CD4-positive, alpha-beta T cell treated with Interleukin-2 at 100 ng/mL for 4 hours (primary cell): ENCODE measurements at places on chromosomes 12 and 14.

DNA sequence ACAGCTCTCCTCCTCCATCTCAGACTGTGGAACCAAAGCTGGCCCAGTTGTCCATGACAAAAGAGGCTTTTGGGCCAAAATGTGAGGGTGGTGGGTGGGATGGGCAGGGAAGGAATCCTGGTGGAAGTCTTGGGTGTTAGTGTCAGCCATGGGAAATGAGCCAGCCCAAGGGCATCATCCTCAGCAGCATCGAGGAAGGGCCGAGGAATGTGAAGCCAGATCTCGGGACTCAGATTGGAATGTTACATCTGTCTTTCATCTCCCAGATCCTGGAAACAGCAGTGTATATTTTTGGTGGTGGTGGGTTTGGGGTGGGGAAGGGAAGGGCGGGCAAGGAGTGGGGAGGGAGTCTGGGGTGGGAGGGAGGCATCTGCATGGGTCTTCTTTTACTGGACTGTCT, 11.8 kb upstream of the TAMALIN start:
- no peak for DNase-seq

- DNase-seq = no peak
Observed at GRCh38 chr12:3371018-3371417, 120.0 kb upstream of the PRMT8 start.

DNA sequence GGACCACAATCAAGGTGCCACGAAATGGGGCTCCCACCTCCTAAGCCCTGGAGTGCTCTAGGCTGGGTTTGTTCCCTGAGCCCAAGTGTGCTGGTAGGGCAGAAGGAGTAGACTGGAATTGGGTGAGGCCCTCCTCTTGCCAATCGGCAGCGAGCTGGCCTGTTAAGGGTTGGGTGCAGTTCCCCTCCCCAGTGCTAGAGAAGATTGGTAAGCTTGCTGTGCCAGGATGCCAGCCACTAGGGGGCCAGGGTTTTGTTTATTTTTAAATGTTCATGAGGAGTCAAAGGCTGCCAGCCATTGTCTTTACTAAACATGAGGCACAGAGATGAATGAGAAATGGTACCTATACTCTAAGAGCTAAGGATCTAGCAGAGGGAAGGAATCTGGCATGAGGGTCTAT, 79.7 kb downstream of the SPTB start:
- DNase-seq = peak; percentile 5

GRCh38 chr12:83186419-83186818, 499.7 kb downstream of the TMTC2 start:
- no peak for DNase-seq

- no peak for DNase-seq
Observed at GRCh38 chr14:34060651-34060999, 109.8 kb upstream of the EGLN3 start.

DNA sequence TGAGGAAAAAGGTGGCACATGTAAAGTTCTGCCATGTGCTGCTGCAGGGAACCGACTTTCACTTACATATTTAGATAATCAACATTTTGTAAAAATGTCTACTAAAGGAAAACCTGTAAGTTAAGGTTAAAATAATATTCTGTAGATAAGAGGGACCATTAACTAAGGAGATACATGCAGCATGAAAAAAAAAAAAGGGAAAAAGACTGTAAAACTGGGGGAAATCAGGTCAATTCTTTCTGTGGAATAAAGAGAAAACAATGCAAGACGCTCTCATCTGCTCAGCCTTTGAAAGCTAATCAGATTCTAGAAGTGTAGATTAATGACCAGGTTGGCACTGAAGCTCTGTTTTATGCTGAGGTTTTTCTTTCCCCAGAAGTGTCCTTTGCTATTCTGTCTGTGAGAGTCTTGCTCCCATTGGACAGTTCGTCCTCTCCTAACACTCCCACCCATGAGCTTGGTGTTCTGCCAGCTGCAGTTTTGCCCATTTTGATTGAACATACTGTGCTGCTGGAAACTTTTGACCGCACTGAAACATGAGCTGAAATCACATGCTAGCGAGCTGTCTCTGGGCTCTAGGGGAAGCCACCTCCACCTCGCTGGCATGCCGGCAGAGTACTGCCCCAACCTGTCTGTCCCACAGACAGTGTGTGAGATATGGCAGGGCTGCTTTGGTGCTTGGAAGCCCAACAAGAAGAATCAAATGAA, 39.7 kb downstream of the PPTC7 start:
- DNase-seq = no peak

GRCh38 chr12:50003595-50003994, 21.7 kb downstream of the RACGAP1 start:
- no peak for DNase-seq

- DNase-seq = peak; percentile 70
Observed at GRCh38 chr14:92585981-92586937, 72.7 kb downstream of the RIN3 start.

DNA sequence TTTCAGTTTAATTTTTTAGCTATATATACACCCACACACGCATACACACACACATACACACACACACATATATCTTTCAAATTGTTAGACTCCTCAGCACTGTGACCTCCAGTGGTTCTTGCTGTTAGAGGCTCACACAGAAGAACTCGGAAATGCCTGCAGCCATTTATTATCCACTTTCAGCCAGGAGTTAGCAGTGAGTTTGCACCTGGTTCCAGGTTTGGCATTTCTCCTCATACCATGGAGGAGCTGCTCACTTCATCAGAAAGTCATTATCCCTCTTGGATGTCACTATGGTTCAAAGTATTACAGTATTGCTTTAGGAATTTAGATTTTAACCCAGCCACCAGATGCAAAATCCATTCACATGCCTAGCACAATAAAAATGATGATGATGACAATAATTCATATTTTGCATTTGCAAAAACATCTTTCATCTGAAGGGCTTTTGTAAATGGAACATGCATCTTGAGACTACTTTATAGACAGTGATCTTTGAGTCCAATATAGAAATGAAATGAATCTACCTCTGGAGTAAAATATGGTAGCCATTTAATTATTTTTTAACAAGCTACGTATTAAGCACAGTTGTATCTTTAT, 42.3 kb downstream of the NPAS3 start:
- no peak for DNase-seq

- no peak for DNase-seq
Observed at GRCh38 chr12:62966990-62967506, 32.1 kb upstream of the PPM1H start.

GRCh38 chr14:85468816-85469215, 61.1 kb upstream of the FLRT2 start:
- DNase-seq = no peak

- no peak for DNase-seq
Observed at GRCh38 chr12:43887397-43887796, 51.5 kb downstream of the TMEM117 start.

GRCh38 chr12:558580-558979, 98.8 kb downstream of the B4GALNT3 start:
- no peak for DNase-seq

DNA sequence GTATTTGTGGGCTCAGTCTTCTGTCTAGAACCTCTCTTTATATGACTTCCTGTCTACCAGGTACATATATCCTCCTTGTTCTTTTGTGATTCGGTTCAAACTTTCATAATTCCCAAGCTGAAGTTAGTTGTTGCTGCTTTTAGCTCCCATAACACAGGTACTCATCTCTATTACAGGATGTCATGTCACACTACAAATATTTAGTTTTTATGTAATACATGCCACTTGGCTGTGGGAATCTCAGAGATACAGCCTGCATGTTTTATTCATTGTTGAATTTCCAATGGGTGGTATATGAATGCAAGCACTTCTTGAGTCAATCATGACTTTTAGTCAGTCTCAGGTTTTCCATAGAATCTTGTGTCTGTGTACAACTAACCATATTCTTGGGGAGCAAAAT, 122.7 kb downstream of the SINHCAF start:
- DNase-seq = no peak

- DNase-seq = no peak
Observed at GRCh38 chr12:9866860-9867269, 2.3 kb downstream of the CLEC2B start.

- DNase-seq = no peak
Observed at GRCh38 chr12:103241184-103241583, 254.6 kb downstream of the C12orf42 start.

GRCh38 chr14:64438181-64438841, 27.0 kb upstream of the AKAP5 start:
- DNase-seq = peak; percentile 32

DNA sequence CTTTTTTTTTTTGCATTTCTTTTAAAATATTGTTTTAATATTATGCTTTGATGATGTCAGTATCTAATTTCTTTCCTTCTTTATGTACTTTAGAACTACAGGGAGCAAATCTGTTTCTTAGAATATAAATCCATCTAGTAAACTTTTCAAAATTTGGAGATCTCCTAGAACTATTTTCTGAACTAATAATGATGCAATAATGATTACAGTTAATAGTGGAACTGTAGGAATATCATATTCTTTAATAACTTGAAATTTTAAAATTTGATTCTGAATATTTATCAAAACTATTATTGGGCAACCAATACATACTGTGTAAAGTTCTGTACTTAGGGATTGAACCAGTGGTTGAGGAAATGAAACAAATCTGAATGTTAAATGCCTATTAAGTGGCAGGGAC, 23.1 kb upstream of the PMCH start:
- no peak for DNase-seq

DNA sequence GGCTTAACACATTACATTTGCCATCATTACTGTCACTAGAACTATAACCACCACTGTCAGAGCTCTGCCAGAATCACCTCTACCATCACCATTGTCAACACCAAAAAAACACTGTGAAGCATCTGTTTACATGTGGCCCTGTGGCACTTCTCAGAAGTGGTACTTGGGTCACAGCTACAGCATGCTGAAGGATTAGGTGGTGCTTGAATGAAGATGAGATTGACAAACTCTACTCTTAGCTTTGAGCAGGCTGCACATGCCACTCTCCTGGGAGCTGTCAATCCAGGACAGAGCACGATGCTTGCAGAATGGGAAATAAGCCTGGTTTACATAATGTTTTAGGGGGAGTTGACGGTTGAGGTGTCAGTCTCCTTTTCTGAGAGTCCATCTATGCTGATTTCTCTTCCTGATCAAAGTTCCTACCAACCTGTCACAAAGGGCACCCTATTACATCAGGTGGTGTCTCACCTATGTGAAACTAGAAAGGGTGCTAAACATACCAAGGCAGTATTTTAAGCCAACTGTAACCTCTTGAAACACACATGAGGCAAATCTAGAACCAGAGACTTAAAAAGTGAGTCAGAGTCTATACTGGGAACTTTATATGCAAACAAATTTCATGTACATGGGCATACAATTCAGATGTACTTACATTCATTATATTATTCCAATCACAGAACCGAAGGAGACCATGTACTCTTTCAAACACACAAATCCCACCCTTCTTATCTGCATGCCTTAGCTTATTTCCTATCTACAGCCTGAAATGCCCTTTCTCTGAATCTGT, 258.7 kb downstream of the EMP1 start:
- no peak for DNase-seq

DNA sequence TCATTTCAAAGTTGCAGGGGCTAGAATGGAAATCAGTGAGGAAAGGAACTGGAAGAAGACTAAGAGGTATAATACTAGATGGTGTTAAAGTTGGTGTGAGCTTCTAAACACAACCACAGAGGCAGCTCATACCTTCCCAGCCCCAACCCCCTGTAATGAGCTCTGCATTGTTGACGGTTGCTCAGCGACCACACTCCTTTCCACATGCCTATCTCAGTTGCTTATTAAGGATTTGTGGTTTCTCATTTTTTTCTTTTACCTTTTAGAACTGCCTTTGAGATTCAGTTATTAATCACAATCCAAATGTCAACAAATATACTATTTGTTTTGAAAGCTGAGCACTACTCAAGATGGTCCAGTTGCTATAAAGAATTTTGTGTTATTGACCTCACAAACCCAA, 62.1 kb upstream of the KIF21A start:
- no peak for DNase-seq

GRCh38 chr12:26403601-26404000, 208.2 kb downstream of the SSPN start:
- no peak for DNase-seq

GRCh38 chr14:95498622-95499353, 17.7 kb downstream of the SYNE3 start:
- no peak for DNase-seq

GRCh38 chr14:104362761-104363605, 216.6 kb upstream of the C14orf180 start:
- DNase-seq = no peak

DNA sequence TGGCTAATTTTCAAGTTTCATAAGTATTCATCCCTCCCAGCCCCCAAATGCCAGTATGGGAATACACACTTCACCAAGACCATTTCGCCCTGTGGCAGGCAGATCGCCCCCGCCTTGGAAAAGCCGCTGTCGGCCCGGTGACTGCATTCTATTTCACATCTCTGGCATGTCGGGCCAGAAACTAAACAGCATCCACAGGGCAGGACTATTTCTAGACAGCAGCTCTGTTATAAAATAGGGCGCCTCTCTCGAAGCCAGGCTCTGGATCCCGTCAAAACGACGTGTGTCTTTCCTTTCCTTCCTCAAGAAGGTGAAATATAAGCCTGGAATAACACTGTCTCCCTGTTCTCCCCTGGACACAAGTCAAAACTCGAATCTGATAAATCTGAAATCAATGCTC, 56.8 kb downstream of the GSC start:
- DNase-seq = no peak

DNA sequence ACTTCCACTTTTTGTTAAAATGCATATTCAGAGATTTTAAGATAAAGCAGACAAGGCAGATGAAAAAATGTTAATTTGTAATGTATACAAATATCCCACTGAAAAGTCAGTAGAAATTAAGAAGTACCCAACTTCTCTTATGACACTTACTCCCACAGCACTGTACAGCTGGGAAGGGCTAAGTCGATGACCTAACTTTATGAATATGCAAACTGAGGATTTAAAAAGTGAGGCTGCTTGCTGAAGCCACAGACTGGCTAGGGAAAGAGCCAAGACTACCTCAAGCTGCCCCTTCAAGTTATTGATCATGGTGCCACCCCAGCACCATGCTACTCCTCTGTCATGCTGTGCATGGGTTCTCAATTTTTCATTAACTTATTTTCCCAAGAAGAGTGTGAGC, 17.0 kb downstream of the PPM1H start:
- no peak for DNase-seq
